ENCODE measurements at places on chromosomes 2 and 18. TPM values are rescaled to one million over a fixed set of nuclear protein-coding genes. Genes with fewer than 3 reads are reported as not detected.
A peak's percentile ranks its signal among the peaks of the same experiment; 100 is the strongest.

Gene ELMOD3
- 20.0 TPM for total RNA-seq

Gene GTF2A1L
- not detected for total RNA-seq

Gene HOXD8
- not detected for total RNA-seq

Gene DCC
- not detected for total RNA-seq

Gene SYT4
- total RNA-seq: not detected

Gene LRP2
- total RNA-seq: not detected

Gene LCT
- total RNA-seq: not detected

DNA sequence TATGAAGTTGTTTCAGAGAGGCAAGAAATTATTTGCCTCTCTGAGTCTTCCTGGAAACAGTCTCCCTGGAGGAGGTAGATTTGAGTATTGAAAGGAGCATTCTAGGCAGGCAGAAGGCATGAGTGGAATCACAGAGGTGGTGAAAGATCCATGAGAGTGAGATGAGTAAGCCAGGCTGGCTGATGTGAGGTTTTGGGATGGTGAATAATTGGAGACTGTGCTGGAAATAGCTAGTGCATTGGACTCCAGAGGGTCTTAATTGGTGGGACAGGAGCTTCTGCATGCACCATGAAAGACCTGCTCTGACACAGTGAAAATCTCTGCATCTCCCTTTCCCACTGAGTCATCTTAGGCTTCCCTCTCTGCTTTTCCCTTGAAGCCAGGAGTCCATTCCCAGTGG, 46.3 kb downstream of the CDC42EP3 start:
- H3K27me3 ChIP-seq: no peaks in the 10 kb centered on the region
- peaks cover 42% of the 10 kb centered on the region for H3K4me1 ChIP-seq
- H3K4me3 ChIP-seq: no peak overlapping the region

DNA sequence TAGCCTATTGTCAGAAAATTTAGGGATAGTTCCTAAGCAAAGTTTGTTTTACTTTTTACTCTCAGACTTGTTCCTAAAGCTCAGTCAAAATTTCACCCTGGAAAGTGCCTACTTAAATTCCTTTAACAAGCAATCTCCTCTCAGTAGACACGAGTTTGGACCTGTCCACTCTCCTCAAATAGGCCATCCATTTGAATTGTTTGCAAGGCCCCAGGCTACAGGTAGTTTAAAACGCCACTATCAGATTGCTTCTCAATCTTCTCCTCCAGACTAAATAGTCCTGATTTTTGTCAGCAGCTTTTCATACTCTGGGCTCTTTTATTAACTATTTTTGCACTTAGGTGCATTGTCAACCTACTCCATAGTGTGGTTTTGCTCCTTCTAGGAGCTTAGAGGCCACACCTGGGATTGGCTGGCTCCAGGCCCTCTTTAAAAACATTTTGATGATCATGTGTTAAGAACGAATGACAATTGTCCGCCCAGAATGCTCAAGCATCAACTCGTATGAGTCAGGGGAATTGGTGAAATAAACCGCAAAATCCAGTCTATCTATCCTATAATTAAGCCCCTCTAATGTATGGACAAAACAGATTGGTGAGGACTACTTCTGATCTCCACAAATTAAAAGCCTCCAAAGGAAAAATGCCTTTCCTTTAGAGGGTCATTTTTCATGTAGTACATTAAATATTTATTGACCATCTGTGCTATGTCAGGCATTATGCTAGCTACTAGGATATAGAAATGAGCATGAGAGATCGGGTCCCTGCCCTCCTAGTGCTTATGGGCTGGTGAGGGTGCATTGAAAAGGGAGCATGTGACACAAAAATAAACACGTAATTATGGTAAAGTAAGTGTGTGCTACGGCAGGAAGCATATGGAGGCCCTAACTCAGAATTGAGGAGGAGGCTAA, 333.8 kb upstream of the TNP1 start:
- H3K27me3 ChIP-seq: no peaks in the 10 kb centered on the region
- DNase-seq: no peak
- no peak overlapping the region for H3K4me3 ChIP-seq
- H3K4me1 ChIP-seq: peaks cover 8% of the 10 kb centered on the region

DNA sequence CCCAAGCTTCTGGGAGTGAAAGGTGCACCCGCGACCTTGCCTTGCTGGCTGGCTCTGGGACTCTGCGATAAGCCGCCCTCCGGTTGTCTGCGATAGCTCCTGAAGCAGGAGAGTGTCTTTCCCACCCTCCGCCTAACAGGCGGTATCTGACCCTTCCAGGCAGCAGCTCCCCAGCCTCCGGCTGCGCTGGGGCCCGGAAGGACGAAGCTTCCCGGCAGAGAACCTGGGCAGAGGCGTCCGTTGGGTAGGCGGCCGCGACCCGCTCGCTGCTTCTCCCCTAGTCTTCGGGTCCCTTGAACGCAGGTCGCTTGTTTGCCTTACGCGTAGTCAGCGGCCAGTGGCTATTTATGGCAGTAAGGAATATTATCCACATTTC, 446 bp upstream of the RHBDD1 start:
- H3K36me3 ChIP-seq: no peaks in the 10 kb centered on the region
- peak overlapping the region; percentile 86 for H3K4me3 ChIP-seq
- peak overlapping the region; percentile 98 for H3K27ac ChIP-seq
- no peak for DNase-seq
- H3K27me3 ChIP-seq: no peaks in the 10 kb centered on the region

DNA sequence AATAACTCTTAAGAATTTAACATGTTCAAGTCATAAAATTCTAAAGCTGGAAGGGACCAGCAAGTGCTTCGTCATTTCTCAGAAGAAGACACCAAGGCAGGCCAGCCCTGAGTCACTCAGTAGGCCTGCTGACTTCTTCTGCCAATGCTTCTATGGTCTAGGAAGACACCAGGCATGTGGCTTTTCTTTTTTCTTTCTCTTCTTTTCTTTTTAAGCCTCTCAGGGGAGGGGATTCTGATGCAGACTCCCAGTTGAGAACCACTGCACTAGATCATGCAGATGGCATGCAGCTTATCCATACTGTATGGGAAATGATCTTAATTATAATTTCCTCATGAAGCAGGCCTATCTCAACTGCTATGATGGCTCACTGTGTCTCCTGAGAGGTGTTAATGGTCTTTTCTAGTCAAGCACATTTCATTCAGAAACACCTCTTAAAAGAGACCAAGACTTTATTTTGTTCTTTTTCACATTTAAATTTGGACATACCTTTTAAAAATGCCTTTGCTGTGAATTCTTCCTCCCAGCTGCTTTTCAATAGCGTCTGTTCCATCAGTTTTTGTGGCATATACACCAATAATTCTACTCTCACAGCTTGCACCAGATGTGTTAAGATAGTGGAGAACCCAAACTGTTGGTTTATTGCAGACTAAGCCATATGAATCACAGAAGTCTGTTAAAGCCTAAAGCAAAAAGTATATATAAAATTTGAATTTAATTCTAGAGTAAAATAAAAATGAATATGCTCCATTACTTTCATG, 11.3 kb downstream of the KCTD18 start:
- peaks cover under 1% of the 10 kb centered on the region for H3K4me1 ChIP-seq
- peaks cover 12% of the 10 kb centered on the region for H3K36me3 ChIP-seq
- H3K27me3 ChIP-seq: no peaks in the 10 kb centered on the region
- no peak for DNase-seq
- H3K27ac ChIP-seq: no peak overlapping the region

- peak overlapping the region; percentile 69 for H3K27ac ChIP-seq
- DNase-seq: no peak
- no peak overlapping the region for H3K4me3 ChIP-seq
- H3K36me3 ChIP-seq: no peaks in the 10 kb centered on the region
These were observed 69.6 kb downstream of the MAP4K4 start for GRCh38 chr2:101766871-101767739.

DNA sequence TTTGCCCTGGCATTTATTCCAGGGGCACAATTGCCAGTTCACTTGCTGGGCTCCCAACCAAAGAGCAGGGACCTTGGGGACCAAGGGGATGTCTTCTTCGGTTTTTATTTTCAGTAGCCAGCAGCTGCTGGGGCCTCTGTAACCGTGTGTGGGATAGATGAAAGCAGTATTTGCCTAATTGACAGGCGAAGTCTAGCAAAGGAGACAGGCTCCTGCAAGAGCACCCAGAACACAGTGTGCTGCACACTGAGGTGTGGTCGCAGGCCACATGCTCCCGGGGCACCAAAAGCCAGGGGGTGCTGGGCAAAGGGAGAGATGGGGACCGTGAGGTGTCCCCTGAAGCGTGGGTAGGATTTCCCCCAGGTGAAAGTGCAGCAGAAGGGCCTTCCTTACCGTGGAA, 5.3 kb downstream of the SAG start:
- no peak for DNase-seq
- H3K27me3 ChIP-seq: peaks cover 9% of the 10 kb centered on the region
- no peaks in the 10 kb centered on the region for H3K4me1 ChIP-seq

- no peak overlapping the region for H3K27ac ChIP-seq
- H3K36me3 ChIP-seq: no peaks in the 10 kb centered on the region
- H3K4me3 ChIP-seq: no peak overlapping the region
- peaks cover 6% of the 10 kb centered on the region for H3K4me1 ChIP-seq
These were observed 37.1 kb upstream of the CSRNP3 start for GRCh38 chr2:165432234-165432966.

DNA sequence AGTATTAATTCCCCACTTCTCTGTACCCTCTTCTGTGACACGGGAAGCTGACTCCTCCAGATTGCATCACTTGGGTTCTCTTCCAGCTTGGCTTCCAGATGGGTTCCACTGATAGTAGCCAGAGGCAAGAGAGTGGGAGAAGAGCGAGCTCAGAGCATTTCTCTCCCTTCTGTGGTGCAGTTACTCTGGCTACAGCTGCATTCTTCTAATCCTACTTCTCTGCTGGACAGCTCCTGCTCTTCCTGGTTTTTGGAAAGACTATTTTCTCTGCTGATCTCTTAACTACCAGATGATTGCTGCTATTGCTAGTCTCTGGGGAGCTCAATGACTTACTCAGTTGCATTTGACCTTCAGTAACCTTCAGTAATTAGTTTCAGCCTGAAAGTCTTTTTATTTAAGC, 187.5 kb upstream of the MAP2 start:
- H3K36me3 ChIP-seq: no peaks in the 10 kb centered on the region
- no peaks in the 10 kb centered on the region for H3K4me1 ChIP-seq
- no peak overlapping the region for H3K27ac ChIP-seq
- H3K27me3 ChIP-seq: peaks cover 2% of the 10 kb centered on the region

DNA sequence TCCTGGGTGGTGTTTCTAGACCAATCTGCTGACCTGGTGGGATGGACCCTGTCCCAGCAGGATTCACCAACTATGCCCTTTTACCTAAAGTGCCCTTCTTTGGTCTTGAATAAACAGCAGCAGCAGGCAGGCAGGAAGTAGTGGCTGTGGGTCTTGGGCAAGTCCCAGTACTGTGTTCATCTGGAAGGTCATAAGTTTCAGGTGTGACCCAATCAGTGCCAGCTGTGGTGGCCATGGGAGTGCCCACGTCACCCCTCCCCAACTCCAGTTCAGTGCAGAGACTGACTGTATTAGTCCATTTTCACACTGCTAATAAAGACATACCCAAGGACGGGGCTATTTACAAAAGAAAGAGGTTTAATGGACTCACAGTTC, 148.3 kb upstream of the SRD5A2 start:
- no peaks in the 10 kb centered on the region for H3K36me3 ChIP-seq
- H3K27ac ChIP-seq: no peak overlapping the region
- no peaks in the 10 kb centered on the region for H3K4me1 ChIP-seq
- no peak for DNase-seq

- no peak for DNase-seq
- no peaks in the 10 kb centered on the region for H3K4me1 ChIP-seq
- no peak overlapping the region for H3K27ac ChIP-seq
- peaks cover 8% of the 10 kb centered on the region for H3K36me3 ChIP-seq
- H3K4me3 ChIP-seq: no peak overlapping the region
These were observed 138.0 kb downstream of the AGPS start for GRCh38 chr2:177530561-177530960.

GRCh38 chr2:14560716-14561115, 71.8 kb upstream of the LRATD1 start:
- H3K27me3 ChIP-seq: no peaks in the 10 kb centered on the region
- no peaks in the 10 kb centered on the region for H3K36me3 ChIP-seq
- DNase-seq: no peak
- H3K4me1 ChIP-seq: no peaks in the 10 kb centered on the region
- no peak overlapping the region for H3K4me3 ChIP-seq

- H3K27ac ChIP-seq: no peak overlapping the region
- H3K36me3 ChIP-seq: peaks cover 5% of the 10 kb centered on the region
- no peak for DNase-seq
- H3K4me3 ChIP-seq: no peak overlapping the region
- peaks cover 21% of the 10 kb centered on the region for H3K27me3 ChIP-seq
- H3K4me1 ChIP-seq: peaks cover 21% of the 10 kb centered on the region
These were observed 170.0 kb upstream of the SIX3 start for GRCh38 chr2:44771522-44771921.

GRCh38 chr2:143300536-143300935, 171.3 kb downstream of the ARHGAP15 start:
- no peak for DNase-seq
- H3K4me1 ChIP-seq: peaks cover 4% of the 10 kb centered on the region
- H3K4me3 ChIP-seq: no peak overlapping the region
- H3K36me3 ChIP-seq: peaks cover 2% of the 10 kb centered on the region
- peaks cover 2% of the 10 kb centered on the region for H3K27me3 ChIP-seq

- H3K4me3 ChIP-seq: no peak overlapping the region
- no peaks in the 10 kb centered on the region for H3K36me3 ChIP-seq
- H3K27ac ChIP-seq: no peak overlapping the region
- no peak for DNase-seq
- no peaks in the 10 kb centered on the region for H3K4me1 ChIP-seq
- peaks cover under 1% of the 10 kb centered on the region for H3K27me3 ChIP-seq
These were observed 110.8 kb downstream of the VIT start for GRCh38 chr2:36807223-36807886.

DNA sequence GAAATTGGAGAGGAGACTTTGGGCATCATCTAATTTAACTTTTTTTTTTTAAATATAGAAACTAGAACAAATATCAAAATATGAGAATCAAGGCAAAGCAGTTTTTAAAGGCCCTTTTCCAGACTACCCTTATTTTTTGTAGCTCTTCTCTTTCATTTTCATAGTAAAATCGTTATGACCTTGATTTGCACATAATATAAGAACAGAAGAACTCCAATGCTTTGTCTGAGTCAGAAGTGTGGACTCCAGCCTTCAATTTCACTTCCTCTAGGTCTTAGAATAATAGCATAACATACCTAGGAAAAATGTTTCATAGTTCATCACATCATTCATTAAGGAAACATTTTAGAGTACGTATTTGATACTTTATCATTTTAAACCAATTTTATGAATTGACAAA, 74.4 kb downstream of the ANKRD12 start:
- peaks cover 15% of the 10 kb centered on the region for H3K4me1 ChIP-seq
- no peak overlapping the region for H3K4me3 ChIP-seq
- H3K27me3 ChIP-seq: no peaks in the 10 kb centered on the region
- peaks cover 24% of the 10 kb centered on the region for H3K36me3 ChIP-seq
- DNase-seq: no peak

DNA sequence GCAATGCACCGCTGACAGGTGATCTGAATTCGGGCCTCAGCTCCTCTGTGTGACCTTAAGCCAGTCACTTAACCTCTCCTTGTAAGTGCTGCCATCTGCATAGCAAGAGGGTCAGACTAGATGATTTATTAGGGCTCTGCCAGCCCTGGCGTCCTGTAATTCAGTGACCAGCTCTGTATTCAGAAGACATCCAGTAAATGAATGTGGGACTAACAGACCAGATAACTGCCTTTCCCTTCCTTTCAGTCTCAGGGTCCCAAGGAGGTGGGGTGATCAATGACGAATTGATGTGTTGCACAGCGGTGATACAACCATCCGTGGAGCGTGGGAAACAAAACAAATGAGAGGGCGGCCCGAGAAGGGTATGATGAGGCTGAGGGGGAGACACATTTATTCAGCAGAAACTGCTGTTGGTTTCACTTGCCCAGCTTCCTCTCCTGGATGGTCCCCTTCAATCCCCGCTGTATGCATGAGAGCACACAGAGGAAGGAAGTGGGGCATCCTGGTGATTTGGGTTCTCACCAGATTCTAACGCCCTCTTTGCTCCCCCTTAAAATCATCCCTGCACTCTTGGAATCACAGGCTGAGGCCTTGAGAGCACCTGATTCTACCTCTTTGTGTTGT, 92.8 kb downstream of the VIT start:
- H3K27ac ChIP-seq: no peak overlapping the region
- peaks cover 7% of the 10 kb centered on the region for H3K27me3 ChIP-seq
- no peak overlapping the region for H3K4me3 ChIP-seq
- no peaks in the 10 kb centered on the region for H3K36me3 ChIP-seq
- DNase-seq: no peak
